ENCODE measurements at places on chromosomes 5 and 9.

- no peak for DNase-seq
Measured at GRCh38 chr9:105413525-105413924, 34.3 kb upstream of the FSD1L start.

DNA sequence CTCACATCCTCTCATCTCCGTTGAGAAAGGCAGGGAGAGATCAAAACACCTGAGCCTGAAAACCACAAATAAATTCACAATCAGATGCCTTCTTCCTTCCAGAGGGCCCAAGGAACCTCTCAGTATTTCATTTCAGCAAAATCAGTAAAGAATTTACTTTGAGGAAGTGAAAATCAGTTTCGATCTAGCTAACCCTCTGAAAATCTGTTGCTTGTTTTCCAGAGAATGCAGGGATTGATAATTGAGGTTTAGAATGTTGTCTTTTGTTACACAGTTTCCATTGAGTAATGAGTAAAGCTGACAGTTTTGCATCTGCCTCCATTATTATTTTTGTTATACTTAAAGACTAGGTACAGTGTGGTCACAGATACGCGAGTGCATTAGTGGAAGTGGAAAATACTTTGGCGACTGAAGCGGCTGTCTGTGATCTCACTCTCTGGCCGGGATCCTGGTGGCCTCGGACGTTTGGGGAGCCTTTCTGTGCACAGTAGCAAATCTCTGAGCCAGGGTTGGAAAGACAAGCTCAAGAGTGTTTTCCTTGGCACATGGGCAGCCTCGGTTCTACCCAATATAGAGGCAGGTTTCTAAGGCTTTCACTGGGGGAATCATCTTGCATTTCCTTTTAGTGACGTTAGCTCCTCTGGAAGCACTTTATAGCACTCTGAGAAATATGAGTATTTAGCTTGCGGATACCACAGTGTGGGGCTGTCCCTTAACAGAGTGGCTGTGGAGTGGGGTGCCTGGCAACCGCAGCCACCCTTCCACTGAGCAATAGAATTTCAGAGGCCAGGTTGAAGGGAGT, 32.2 kb upstream of the ANGPTL2 start:
- DNase-seq, result peak; percentile 99

DNA sequence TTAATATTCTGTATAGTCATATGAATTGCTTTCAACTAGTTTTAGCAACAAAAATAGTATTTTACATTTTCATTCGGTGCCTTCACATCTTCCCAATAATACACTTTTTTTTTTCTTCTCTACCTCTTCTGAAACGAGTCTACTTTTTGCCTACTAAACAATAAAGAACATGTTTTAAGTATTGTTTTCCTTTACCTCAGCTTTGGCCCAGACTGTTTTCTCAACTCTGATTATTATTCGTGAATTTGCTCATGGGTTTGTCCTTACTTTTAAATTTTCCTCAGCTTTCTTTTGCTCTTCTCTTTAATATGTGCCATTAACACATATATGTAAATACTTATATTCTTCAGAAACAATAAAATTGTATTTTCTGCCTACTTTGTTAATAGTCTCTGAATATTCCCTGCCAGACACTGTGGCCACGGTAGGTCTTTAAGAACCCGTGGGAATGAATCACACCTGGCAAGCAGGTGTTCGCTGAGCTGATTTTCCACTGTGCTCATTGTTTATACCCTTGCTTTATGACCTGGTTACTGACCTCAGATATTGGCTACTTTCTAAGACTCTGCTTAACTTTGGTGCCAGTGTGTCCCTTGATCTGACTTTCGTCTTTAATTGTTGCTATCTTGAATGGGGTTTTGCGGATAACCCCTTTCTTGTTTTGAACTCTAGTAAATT, 49.1 kb downstream of the FAM170A start:
- DNase-seq, result no peak

GRCh38 chr5:103489307-103489706, 73.3 kb downstream of the NUDT12 start:
- no peak for DNase-seq

DNA sequence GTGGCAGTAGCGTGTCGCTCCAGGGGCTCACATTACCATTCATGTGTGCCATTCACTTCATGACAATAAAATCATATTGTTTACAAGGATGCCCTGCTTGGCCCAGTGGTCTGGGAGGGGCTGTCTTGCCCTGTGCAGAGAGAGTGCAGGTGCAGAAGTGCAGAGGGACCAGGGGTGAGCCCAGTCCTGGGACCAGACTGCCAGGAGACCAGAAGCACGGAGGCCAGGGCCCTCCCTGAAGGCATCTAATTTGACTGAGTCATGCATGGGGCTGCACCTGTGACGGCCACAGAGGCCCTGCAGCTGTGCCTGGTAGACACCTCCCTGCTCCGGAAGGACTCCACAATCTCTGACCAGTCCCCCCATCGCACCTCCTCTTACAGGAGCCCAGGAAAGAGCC, 164.4 kb upstream of the FOXD4L5 start:
- DNase-seq, result no peak

GRCh38 chr9:133114886-133115603, 6.0 kb downstream of the RALGDS start:
- no peak for DNase-seq

DNA sequence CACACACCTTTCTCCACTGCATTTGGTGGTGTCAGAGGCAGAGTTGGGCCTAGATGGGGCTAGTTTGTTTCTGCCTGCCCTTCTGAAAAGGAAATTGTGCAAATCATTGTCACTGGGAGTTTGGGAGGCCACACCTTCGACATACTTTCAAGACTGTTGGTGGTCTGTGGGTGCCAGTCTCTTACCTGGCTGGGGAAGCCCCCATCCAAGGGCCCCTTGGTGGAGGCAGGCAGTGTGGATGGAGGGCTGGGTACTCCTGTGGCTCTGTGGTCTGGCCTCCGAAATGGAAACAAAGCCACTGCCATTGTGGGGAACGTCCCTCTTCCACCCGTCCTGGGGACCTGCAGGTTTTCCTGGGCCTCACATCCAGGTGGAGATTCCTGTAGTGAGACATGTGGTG, 10.9 kb upstream of the PHYHD1 start:
- no peak for DNase-seq

- no peak for DNase-seq
Measured at GRCh38 chr5:170488570-170488969, 15.2 kb upstream of the KCNIP1 start.

DNA sequence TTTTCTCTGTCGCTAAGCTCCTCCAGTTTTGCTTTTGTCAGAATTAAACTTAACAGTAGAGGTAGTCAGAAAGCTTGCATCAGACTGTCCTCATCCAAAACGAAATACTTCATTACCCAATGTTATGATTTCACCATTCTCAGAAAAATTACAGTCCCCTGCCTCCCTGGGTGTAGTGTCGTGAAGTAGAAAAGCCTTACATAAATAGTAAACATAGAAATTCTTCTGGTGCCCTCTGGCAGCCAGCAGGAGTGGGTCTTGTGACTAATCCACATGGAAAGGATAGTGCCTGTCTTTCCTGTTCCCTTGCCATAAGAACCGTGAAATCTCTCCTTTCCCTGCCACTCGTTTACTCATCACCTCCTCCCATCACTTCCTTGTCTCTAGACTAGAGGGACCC, 230.6 kb downstream of the GNA14 start:
- DNase-seq, result peak; percentile 59

DNA sequence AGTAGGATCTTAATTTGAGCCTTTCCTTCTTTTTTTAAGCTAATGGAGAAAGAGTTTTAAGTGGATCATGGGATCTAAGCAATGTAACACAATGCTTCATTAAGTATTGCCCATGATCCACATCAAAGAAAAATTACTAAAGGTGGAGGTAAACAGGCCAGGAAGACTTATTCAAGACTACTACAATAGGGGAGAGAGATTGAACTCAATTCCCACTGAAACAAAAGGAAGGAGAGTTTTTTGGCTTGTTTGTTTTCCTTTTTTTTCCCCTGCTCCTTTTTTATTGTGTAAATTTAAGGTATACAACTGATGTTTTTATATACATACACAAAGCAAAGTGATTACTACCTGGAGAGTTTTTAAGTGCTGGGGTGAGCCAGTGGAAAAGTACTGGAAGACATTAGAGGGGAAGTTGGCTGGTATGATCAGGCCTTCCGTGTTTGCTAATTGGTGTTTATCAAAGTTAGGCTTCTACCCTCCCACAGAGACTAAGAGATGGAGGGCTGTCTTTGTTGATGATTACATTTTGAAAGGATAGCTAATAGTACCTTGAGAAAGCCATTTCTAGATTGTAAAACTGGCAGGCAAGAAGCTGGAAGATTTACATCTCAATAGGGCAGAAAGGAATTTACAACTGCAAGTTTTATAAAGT, 262.7 kb downstream of the CHSY3 start:
- no peak for DNase-seq

GRCh38 chr5:9765419-9766140, 135.4 kb upstream of the TAS2R1 start:
- no peak for DNase-seq

DNA sequence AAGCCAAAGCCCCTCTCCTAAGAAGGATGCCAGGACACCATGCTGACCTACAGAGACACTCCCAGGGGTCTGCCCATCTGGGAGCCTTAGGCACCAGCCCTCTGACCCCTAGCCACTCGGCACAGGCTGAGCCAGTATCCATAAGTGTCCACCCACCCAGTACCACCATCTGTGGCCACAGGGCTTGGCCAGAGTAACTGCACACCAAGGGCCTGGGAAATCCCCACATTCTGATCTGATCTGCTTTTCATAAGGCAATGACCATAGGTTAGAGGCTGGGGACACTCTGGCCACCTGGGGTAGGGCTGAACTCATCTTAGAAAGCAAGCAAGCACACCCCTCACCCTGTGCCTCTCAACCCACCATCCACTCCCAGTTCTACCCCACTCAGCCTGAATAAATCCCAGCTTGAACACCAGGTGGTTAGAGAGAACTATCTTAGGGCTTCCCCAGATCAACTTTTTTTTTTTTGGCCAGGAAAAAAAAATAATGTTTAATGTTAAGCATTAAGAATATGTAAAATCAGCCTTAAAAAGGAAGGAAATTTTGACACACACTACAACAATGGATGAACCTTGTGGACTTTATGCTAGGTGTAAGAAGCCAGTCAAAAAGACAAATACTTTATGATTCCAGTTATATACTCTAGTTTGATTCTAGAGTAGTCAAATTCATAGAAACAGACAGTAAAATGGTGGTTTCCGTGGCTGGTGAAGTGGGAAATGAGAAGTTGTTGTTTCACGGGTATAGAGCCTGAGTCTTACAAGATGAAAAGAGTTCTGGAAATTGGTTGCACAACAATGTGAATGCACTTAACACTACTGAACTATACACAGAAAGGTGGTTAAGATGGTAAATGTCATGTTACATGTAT, 6.2 kb downstream of the GNPDA1 start:
- DNase-seq, result no peak
